ENCODE measurements at places on chromosomes 11 and 22.

DNA sequence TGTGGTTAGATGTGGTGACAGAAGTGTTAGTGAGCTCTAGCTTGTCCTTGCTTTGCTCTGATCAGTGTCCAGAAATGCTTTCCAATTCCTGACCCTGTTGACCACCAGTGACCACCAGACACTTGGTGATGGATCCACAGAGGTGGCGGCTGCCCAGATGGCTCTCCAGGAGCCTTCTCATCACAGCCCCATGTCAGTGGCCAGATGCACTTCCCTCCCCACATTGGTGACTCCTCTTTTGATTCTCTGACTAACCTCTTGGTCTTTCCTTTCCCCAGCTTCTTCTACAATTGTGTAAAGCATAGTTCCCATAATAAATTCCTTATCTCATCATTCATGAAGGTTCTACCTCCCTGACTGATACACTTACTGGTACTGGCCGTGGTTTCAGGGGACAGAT lies 40.1 kb upstream of the CXCR5 start:
- no peak for DNase-seq

GRCh38 chr11:76631566-76632308 lies 38.8 kb downstream of the LRRC32 start:
- no peak for DNase-seq

DNA sequence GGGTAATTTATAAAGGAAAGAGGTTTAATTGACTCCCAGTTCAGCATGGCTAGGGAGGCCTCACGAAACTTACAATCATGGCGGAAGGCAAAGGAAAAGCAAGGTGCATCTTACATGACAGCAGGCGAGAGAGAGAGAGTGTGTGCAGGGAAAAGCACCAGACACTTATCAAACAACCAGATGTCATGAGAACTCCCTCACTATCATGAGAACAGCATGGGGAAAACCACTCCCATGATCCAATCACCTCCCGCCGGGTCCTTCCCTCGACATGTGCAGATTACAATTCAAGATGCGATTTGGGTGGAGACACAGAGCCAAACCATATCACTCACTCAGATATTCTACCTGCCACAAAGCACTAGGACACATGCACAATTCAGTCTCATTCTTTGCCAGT lies 48.1 kb upstream of the HMGXB4 start:
- no peak for DNase-seq

GRCh38 chr11:85673393-85673792 lies 8.5 kb upstream of the CREBZF start:
- DNase-seq: no peak

GRCh38 chr11:19110295-19110694 lies 6.7 kb upstream of the ZDHHC13 start:
- no peak for DNase-seq

- DNase-seq: no peak
These were observed 593 bp downstream of the SSH3 start for GRCh38 chr11:67303835-67304411.
